ENCODE measurements at places on chromosomes 2 and 18. TPM values are rescaled to one million over a fixed set of nuclear protein-coding genes. Genes with fewer than 3 reads are reported as not detected.

DNA sequence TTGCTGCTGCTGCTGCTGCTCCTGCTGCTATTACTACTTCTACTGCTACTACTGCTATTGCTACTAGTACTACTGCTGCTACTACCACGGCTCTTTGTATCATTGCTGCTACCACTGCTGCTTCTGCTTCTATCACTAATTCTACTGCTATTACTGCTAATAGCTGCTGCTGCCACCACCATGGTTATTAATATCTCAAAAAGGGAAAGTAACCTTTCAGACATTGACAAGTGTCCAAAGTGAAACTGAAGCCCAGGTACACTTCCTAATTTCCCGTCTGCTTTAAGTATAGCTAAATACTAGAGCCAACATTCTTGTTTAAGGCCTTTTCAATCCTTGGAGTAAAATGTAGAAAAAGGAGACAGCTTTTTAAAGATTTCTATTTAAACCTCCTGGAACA lies 45.4 kb upstream of the EHBP1 start:
- no peak for DNase-seq

- no peak for DNase-seq
Measured at GRCh38 chr2:42117923-42118753, 51.0 kb upstream of the EML4 start.

DNA sequence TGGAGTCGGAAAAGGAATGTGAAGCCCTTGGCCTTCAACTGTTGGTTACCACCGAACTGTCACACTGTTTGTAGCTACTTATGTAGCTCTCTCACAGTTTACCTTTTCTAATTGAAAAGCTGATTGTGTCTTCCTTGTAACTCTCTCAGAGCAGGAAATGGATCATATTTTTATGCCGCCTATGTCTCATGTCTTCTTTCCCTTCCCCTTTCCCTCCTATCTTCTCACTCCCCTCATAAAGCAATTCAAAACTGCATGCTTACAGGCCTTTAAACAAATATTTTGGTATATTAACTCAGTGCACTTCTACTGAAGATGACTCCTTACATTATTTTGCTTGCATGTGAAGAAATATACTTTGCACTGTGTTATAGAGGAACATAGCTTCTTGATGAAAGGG lies 6.0 kb downstream of the SLC39A10 start:
- no peak for DNase-seq

GRCh38 chr2:96907115-96908041 lies 37.5 kb upstream of the SEMA4C start:
- DNase-seq = no peak

DNA sequence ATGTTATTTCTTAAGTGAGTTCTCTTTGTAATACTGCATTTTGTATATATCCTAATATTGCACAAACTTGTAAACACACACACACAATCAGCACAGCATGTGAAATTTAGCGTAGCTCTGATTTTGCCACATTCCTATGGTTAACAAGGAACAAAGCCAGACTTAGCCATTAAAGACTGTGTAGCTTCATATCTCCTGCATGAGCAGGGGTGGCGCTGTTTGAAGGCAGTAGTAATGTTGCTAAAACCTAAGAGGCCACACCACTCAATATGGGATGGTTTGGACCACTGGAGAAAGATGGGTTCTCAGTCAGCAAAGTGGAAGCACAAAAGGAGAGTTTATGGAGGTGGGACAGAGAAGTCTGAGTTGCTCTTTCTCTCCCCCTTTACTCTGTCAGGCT lies 61.1 kb upstream of the RND3 start:
- DNase-seq = no peak

DNA sequence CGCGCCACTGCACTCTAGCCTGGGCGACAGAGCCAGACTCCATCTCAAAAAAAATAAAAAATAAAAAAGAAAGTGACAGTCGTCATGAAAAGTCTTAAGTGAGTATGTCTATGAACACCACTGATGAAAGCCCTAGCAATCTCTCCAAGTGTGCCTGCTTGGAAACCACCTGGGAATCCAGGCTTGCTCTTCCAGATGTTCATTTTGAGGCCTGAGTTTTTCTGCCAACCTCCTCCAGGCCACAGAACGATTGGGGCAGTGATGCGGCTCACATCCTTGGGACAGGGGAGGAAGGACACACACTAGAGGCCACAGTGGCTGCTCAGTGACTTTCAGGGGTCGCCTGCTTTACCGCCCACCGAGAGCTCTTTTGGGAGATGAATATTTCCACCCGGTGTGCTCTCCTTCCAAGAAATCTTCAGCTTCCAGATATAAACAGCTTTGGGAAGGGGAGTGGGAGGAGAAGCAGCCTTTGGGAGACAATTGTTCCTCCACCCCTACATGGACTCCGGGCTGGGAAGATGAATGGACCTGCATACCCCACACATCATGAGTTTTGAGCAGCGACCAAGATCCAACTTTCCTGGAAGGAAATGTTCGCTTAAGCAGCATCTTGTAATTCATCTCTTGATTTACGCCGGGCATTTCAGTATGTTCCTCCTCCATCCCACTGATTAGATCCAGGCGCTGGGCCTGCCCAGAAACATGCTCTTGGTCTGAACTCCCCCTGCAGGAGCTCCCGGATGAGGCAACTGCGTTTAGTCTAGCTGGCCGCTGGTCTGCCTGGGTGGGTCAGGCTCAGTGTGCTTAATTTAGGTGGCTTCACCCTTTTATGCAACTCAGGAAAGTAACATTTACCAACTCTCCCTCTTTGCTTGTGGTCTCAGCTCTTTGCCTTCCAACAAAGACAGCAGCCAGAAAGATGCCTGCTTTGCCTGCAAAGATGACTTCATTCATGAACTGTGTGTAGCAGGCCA lies 6.2 kb upstream of the ARMC9 start:
- DNase-seq = no peak

DNA sequence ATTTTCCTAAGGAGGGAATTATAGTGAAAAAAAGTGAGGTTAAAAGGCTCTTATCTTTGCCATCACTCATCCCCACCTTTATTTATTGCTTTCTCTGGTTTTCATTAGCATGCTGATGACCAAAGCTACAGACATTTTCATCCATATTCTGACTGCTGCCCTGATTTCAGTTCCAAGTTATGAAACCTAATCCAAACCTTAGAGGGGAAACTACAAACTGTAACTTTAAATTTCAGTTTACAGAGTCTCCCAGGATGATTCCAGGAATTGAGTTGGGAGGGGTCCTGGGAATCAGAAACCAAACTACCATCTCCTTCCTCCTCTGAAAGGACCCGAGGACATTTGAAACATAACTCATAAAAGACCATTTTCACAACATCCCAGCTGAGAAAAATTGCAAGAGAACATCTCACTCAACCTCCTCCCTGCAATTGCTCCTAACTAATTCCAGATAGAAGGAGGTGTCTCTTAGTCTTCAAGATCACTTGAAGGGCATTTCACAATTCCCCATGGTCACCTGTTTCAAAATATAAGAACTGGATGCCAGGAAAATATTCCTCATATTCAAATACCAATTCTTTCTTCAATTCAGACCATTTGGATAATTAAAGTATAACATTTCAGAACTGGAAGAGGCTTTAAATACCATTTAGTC lies 520.6 kb downstream of the TNS1 start:
- DNase-seq = no peak

DNA sequence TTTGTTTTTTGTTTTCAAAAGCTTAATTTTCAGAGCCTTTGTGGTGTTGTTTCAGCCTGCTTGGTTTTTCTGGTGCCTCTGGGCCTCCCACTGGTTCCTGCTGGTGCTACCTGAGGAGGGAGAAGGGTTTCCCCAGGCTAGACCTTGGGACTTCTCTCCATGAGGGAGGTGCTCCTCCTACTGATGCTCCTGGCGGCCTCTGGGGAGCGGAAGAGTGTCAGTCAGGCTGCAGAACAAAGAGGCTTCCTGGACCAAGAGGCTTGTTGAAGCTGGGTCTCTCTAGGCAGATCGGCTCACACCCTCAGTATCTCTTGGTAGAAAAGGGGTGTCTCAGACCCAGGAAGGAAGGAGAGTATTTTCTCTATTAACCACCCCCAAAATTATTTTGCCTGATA lies 32.2 kb downstream of the RFX8 start:
- DNase-seq = peak; percentile 52

GRCh38 chr2:7753777-7754176 lies 836.6 kb downstream of the RNF144A start:
- DNase-seq = peak; percentile 11

GRCh38 chr2:184921676-184922075 lies 323.3 kb downstream of the ZNF804A start:
- no peak for DNase-seq

DNA sequence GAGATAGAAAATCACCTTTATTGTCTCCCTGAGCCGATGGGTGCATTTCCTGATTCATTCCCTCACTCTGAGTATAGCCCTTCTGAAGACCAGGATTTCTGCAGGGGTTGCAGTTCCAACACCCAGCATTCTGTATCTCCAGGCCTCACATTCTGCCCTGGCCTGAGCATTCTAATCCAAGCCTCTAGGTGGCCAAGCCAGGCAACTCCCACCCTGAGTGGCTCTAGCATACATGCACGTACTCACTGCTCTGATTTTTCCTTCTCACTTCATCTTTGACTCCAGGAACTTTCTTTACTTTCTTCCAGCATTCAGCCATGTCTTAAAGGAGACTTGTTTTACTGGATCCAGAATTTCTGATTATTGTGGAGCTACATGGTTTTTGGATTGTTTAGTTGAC lies 100.7 kb upstream of the STK39 start:
- DNase-seq = no peak

DNA sequence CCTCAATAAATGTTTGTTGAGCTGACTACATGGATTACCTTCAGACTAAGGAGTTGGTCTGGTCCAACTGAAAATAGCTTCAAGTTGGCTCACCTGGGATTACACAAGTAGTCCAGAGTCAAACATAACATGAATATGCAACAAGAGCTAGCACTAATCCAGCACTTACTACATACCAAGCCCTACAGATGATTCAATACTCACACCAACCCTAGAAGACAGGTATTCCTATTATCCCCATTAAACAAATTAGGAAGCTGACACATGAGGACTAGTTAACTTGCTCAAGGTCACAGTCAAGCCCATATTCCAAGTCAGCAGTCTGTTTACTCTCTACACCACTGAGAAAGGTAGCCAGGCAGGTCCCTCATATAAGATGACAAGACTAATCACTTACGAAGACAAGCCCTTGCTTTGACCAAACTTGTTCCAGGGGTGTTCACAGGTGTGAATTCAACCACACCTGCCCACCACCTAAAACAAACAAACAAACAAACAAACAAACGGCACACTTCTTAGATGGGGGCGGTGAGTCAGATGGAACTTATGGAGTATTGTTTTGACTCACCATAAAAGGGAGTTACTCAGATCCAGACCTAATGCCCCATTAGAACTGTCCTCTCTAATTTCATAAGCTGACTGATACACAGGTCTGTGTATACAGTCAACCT lies 29.1 kb downstream of the TMEM131 start:
- no peak for DNase-seq

GRCh38 chr2:70988151-70988550 lies 6.5 kb downstream of the TEX261 start:
- DNase-seq = no peak

DNA sequence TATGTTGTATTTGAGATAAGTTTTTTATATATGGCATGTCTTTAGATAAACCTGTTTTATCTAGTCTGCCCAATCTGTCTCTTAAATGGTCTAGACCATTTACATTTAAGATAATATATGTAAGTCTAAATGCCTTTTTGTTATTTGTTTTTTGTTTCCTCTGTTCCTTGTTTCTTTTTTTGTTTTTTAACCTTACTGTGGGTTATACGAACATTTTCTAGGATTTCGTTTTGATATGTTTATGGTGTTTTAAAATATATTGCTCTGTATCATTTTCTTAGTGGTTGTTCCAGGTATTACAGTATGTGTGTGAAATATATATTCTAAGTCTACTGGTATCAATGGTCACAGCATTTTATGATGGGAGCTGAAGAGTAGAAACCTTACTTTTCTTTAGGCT lies 13.3 kb downstream of the BCL2L11 start:
- no peak for DNase-seq

- DNase-seq = no peak
Measured at GRCh38 chr2:40325116-40325515, 126.8 kb downstream of the SLC8A1 start.

- no peak for DNase-seq
Measured at GRCh38 chr2:219001577-219002394, 8.6 kb upstream of the CRYBA2 start.

DNA sequence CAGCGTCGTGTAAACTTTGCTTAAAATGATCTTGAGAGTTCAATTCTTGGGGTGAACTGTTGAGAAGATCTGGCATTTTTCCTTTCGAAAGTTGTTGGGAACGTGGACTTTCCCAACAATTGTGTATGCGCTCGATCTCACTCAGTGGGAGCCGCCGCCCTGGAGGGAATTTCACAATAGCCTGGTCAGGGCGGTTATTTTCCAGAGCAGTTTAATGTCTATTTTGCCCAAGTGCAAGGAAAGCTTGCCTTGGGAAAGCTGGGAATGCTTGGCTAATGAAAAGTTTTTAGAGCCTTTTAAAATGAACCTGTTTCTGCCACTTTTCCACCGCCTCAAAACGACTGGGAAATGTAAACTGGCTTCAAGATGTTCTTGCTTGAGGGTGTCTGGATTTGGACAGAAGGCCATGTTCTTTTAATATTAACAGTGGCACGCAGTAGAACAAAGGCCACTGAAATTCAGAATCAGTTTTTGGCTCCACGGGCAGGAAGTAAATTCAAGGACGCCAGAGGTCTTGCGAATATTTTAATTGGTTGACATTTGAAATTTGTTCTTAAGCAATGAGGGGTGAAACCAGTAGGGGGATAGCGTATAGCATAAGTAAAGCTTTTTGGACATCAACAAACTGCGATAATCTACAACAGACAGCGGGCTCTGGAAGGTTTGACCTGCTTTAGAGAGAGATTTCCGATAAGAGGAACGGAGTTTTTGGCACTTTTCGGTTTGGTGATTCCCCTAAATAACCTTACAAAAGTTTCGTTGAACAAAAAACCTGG lies 1.2 kb downstream of the CFLAR start:
- DNase-seq = peak; percentile 86

- DNase-seq = no peak
Measured at GRCh38 chr2:105879106-105879802, 134.5 kb downstream of the NCK2 start.

- no peak for DNase-seq
Measured at GRCh38 chr2:10531874-10532637, 83.9 kb upstream of the ODC1 start.

DNA sequence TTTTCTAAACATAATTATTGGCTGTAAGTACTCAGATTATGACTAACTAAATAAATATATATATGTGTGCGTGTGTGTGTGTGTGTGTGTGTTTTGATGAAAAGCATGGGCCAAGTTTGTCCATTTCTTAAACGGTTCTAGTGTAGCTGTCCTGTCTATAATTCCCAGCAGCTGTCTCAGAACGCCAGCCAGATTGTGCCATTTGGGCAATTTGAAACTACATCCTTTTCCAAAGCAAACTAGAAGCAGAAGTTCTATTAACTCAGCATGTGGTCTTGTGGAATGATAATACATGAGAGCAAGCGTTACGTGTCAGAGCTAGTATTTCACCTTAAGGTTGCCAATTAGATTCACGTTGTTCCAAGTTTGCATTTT lies 1.7 kb downstream of the ARHGAP28 start:
- DNase-seq = no peak

SLC9A4 gene
- total RNA-seq = 0.07 TPM

SDC1 gene
- 0.63 TPM for total RNA-seq

IL36A gene
- 0.23 TPM for total RNA-seq

DSEL gene
- not detected for total RNA-seq

ST8SIA5 gene
- total RNA-seq = not detected

ZAP70 gene
- 240 TPM for total RNA-seq

Measured in activated CD4-positive, alpha-beta T cell treated with anti-CD3 and anti-CD28 coated beads, Interleukin-2, amount 10 ng/mL, durations not matched to agents 24 days and 14 days (primary cell).